ENCODE measurements at places on chromosomes 3 and 15.

DNA sequence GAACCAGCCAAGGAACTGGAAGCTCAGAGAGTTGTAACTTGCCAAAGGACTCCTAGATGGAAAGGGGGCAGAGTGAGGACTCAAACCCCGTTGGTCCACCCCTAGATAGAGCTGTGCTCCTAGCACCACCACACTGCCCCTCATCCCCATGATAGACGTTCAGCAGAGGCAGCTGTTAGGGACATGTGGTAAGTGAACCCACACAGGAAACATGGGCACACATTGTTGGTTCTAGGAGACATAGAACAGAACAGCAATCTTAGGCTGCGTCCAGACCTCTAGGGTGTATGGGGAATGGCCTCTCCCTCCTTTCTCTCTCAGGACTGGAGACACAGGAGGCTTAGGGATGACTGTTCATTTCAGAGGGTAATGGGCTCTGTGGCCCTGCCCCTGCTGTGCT, 102.7 kb downstream of the ANP32A start:
- no peaks in the 10 kb centered on the region for H3K27me3 ChIP-seq
- no peaks in the 10 kb centered on the region for H3K36me3 ChIP-seq
- H3K27ac ChIP-seq, result no peak overlapping the region
- H3K4me3 ChIP-seq, result no peak overlapping the region

DNA sequence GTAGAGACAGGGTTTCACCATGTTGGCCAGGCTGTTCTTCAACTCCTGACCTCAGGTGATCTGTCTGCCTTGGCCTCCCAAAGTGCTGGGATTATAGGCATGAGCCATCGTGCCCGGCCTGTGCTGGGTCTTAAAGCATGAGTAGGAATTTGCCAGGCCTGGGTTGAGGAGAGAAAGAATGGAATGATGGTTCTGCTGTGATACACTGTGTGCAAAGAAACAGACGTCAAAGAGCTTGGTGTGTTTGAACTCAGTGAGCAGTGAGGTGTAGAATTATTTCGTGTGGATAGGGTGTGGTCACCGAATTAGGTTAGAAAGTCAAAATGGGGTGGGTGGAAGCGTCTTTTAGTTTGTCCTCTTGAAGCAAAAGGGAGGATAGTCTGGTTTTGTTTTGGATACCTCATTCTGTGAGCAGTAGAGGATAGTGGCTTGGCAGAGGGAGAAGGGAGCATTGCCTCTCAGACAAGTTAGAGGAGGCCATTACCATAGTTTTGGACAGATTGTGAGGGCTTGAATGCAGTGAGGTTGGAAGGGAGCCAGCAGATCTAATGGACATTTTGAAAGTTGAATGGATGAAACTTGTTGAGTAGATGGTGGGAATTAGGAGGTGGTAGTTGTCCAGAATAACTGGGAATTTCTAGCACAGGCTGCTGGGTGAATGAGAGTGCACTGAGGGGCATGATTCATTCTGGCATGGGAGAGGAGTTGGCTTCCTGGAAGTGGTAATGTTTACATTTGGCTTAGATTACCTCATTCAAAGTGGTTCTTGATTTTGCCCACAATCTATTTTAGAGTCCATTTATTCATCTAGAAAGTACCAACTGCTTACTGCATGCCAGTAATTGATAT, 27.2 kb downstream of the AKAP13 start:
- H3K27ac ChIP-seq, result peak overlapping the region; percentile 59
- peaks cover 59% of the 10 kb centered on the region for H3K4me1 ChIP-seq
- no peaks in the 10 kb centered on the region for H3K27me3 ChIP-seq

DNA sequence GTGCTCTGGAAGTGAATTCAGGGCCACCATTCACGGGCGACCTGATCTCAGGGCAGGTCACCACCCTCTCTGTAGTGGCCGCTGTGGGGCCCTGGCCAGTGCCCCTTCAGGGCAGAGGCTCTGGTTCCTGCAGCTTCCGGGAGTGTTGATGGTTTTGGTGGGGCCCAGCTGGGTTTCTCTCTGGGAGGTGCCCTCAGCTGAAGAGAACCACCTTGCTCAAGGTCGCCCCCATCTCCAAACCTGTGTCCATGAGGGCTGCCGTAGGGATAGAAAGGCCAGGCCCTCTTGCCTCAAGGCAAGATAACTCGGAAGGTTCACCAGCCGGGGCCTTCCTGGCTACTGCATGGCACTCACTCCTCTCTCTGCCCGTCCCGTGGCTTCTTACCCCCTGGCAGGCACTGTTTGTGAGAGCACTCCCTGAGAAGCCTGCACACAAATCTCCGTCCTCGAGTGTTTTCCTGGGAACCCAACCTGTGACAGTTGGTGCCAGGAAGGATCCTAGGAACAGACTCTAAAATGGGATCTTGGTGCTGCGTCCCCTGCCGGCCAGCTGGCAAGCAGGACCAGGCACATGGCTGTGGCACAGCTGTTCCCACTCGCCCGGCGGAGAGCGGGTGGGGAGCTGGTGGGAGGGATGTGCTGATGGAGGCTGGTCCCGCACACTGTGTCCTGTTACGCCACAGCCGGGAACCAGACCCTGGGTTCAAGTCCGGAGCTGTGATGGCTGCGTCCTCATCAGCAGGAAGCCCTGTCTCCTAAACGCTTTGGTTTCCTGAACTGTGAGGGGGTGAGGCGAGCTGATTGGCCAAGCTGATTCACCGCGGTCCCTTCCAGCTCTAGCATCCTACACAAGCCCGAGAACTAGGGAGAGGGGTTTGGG, 23.2 kb upstream of the PIGZ start:
- no peaks in the 10 kb centered on the region for H3K27me3 ChIP-seq
- H3K4me3 ChIP-seq, result no peak overlapping the region
- no peaks in the 10 kb centered on the region for H3K4me1 ChIP-seq
- no peaks in the 10 kb centered on the region for H3K36me3 ChIP-seq

DNA sequence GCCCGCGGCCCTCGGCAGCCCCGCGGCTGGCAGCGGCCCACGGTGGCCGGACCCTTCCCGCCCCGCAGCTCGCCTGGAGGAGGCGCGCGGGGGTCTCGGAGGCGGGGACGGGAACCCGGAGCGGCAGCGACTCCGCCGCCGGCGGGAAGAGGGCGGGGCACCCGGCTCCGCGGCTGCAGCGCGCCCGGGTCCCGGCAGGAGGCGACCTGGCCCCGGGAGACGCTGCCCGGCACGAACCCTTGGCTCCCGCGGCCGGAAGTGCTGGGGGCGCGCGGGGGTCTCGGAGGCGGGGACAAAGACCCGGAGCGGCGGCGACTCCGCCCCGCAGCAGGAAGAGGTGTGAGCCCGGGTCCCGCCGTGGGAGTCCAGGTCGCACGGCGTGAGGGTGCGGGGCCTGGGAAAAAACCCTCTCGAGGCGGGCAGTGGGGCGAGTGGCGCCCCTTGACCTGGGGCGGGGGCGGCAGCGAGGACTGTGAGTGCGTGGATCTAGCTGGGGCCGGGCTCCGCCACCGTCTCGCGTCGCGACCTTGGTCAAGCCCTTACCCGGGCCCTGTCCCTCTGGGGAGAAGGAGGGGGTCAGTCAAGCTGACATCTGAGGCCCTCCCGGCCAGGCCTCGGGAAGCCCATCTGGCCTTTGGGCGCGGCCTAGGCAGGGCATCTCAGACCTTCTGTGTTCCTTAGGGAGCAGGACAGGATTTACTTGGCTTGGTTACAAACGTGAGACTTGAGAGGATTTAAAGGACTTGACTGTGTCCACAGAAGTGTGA, at the start of gene CIB2:
Gene CIB2 (minus strand): TSS at position 151 of the 767 bp plus-strand sequence. CDS start 230 bp downstream, outside the sequence.
- no peaks in the 10 kb centered on the region for H3K27me3 ChIP-seq
- no peaks in the 10 kb centered on the region for H3K36me3 ChIP-seq
- H3K4me1 ChIP-seq, result peaks cover 26% of the 10 kb centered on the region

- H3K4me1 ChIP-seq, result peaks cover 4% of the 10 kb centered on the region
- no peaks in the 10 kb centered on the region for H3K36me3 ChIP-seq
- no peaks in the 10 kb centered on the region for H3K27me3 ChIP-seq
- H3K27ac ChIP-seq, result no peak overlapping the region
- no peak for DNase-seq
- H3K4me3 ChIP-seq, result no peak overlapping the region
Measured at GRCh38 chr15:40512440-40512839, 41.7 kb downstream of the CHST14 start.

DNA sequence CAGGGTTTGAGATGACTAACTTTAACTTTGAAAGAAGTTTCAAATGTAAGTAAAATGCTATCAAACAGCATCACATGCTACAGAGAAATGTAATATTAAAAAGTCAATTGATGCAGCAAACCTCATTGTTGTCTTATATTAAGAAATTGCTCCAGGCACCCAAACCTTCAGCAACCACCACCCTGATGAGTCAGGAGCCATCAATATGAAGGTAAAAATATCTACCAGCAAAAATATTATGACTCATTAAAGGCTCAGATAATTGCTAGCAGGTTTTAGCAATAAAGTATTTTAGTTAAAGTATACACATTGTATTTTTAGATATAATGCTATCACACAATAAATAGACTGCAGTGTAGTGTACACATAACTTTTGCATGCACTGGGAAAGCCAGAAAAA, 746.3 kb downstream of the ZPLD1 start:
- H3K36me3 ChIP-seq, result no peaks in the 10 kb centered on the region
- H3K4me1 ChIP-seq, result peaks cover 3% of the 10 kb centered on the region
- no peak for DNase-seq
- no peaks in the 10 kb centered on the region for H3K27me3 ChIP-seq

GRCh38 chr3:5429517-5429890, 242.0 kb downstream of the EDEM1 start:
- H3K4me3 ChIP-seq, result no peak overlapping the region
- no peaks in the 10 kb centered on the region for H3K36me3 ChIP-seq
- H3K27ac ChIP-seq, result no peak overlapping the region
- H3K4me1 ChIP-seq, result no peaks in the 10 kb centered on the region

DNA sequence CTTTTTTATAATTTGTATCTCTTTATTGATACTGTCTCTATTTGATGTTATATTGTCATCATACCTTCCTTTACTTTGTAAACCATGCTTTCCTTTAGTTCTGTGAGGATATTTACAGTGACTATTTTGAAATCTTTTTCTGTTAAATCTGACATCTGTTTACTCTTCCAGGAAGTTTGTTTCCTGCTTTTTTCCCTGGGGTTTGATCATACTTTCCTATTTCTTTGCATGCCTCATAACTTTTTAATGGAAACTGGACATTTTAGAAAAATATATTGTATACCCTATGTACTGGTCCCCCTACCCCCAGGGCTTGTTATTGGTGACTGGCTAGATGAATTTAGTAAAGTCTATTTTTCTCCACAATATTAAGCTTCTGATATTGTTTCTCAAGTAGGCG, 115.1 kb downstream of the C3orf70 start:
- no peak overlapping the region for H3K27ac ChIP-seq
- no peak for DNase-seq
- no peak overlapping the region for H3K4me3 ChIP-seq
- no peaks in the 10 kb centered on the region for H3K27me3 ChIP-seq
- H3K4me1 ChIP-seq, result no peaks in the 10 kb centered on the region
- H3K36me3 ChIP-seq, result no peaks in the 10 kb centered on the region

DNA sequence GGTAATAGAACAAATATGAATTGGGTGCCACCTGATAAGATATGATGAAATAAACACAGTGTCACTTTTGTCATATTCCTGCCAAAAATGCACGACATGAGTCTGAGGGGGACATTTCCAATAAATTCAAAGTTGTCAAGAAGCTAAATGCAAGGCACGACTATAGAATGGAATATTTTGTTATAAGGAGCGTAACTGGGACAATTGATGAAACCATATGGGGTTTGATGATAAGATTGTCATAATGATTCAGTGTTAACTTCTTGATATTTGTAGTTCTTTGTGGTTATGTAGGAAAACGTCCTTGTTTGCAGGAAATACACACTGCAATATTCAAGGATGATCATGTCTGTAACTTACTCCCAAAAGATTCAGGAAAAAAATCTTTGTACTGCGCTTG, 163.3 kb downstream of the MEX3B start:
- H3K27ac ChIP-seq, result no peak overlapping the region
- no peak for DNase-seq
- peaks cover 5% of the 10 kb centered on the region for H3K27me3 ChIP-seq

GRCh38 chr3:1348547-1348946, 255.7 kb downstream of the CNTN6 start:
- H3K36me3 ChIP-seq, result no peaks in the 10 kb centered on the region
- no peaks in the 10 kb centered on the region for H3K4me1 ChIP-seq
- no peak for DNase-seq
- H3K27ac ChIP-seq, result no peak overlapping the region

DNA sequence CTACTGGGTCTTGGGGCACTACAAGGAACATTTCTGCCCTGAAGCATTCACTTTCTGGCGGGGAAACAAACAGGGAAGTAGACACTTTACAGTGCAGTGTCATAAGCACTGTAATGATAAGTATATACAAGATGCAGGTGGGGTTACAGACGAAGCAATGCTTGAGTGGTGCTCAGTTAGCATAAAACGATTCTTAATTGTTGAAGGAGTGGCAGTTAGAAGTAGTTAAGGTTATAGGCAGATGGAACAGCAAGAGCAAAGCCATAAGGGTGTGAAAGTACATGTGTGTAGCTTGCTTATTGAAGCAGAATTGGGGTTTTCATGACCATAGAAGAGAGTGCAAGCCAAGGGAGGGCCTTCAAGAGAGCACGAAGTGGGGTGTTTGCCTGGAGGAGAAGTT, 46.2 kb downstream of the SLC25A26 start:
- no peaks in the 10 kb centered on the region for H3K27me3 ChIP-seq
- DNase-seq, result no peak
- H3K27ac ChIP-seq, result no peak overlapping the region
- no peak overlapping the region for H3K4me3 ChIP-seq
- no peaks in the 10 kb centered on the region for H3K4me1 ChIP-seq
- H3K36me3 ChIP-seq, result no peaks in the 10 kb centered on the region

DNA sequence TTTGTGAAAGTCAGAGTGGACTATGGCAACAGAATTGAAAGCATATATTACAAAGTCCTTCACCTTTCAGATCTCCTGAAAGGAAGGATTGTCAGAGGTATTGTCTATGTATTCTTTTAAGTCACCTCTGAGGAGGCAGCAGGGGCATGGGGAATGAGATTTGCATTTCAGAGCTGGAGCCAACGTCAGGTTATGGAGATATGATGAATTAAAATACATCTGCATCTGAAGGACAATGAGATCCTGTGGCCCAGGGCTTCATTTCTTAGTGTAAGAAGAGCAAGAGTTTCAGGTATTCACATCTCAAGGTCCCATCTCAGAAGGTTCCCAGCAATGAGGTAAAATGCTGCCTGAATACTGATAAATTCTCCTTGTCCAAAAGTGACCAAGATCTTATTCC, 695.8 kb downstream of the TUSC7 start:
- H3K36me3 ChIP-seq, result no peaks in the 10 kb centered on the region
- no peak for DNase-seq
- H3K27me3 ChIP-seq, result no peaks in the 10 kb centered on the region
- no peak overlapping the region for H3K4me3 ChIP-seq
- no peak overlapping the region for H3K27ac ChIP-seq

- DNase-seq, result no peak
- H3K27ac ChIP-seq, result peak overlapping the region; percentile 20
- no peaks in the 10 kb centered on the region for H3K27me3 ChIP-seq
- H3K4me3 ChIP-seq, result no peak overlapping the region
- peaks cover 6% of the 10 kb centered on the region for H3K4me1 ChIP-seq
- H3K36me3 ChIP-seq, result no peaks in the 10 kb centered on the region
Measured at GRCh38 chr3:181839916-181840297, 128.2 kb downstream of the SOX2 start.

GRCh38 chr3:197328198-197328597, 29.8 kb upstream of the DLG1 start:
- no peak overlapping the region for H3K27ac ChIP-seq
- H3K4me3 ChIP-seq, result no peak overlapping the region
- H3K36me3 ChIP-seq, result no peaks in the 10 kb centered on the region
